ENCODE measurements at places on chromosomes 3 and 15.

- DNase-seq, result no peak
Measured at GRCh38 chr3:9278498-9278897, 29.1 kb upstream of the SRGAP3 start.

DNA sequence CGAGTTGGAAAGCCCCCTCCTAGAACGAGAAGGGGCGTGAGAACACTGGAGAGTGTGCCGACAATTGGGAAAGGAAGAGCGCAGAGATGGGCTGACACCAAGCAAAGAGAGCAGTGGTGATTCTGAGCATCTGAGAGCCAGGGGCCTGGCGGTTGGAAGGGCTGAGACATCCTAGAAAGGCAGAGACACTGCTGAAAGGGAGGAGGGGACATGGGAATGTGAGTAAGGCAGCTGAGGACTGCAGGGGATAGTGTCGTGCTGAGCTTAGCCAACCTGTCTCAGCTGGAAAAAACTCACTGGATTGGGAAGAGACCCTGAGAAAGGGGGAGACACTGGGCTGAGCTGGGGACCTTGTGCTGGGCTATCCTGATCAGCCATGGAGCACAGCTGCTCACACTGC lies 58.1 kb upstream of the SLC6A6 start:
- DNase-seq, result peak; percentile 81

DNA sequence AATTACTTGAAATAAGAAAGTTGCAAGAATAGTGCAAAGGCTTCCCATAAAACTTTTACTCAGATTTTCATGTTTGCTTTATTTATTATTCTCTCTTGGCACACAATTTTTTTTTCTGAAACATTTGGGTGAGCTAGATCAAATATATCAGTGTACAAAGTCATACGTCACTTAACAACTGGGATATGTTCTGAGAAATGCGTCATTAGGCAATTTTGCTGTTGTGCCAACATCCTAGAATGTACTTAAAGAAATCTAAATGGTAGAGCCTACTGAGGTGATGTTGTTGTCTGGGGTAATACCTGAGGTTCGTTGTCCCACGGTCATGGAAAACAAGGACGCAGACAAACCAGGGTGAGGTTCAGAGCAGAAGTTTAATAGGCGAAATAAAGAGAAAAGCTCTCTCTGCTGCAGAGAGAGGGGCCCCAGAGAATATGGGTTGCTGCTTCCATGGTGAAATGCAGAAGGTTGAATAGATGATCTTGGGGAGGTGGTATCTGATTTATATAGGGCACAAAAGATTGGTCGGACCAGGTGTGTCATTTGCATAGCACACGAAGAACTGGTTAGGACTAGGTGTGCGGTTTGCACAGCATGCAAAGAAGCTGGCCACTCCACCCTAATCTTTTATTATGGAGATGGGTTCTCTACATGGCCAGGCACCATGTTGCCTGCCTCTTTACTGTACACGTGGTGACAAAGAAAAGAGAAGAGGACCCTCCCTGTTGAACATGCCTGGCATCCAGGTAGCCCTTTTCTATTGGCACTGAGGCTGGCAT lies 8.8 kb upstream of the GRAMD1C start:
- no peak for DNase-seq

DNA sequence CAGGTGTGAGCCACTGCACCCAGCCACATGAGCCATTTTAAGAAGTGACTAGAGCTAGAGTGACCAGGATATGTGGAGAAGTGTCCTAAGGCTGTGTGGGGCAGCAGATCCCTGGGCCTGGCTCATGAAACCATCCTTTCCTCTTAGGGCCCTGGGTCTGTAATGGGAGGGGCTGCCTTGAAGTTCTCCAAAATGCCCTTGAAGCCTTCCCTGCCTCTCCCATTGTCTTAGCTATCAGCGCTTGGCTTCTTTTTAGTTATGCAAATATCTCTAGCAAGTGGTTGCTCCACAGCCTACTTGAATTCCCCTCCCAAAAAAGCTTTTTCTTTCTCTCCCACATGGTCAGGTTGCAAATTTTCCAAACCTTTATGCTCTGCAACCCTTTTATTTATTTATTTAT lies 112.4 kb upstream of the SPATA16 start:
- peak; percentile 36 for DNase-seq

DNA sequence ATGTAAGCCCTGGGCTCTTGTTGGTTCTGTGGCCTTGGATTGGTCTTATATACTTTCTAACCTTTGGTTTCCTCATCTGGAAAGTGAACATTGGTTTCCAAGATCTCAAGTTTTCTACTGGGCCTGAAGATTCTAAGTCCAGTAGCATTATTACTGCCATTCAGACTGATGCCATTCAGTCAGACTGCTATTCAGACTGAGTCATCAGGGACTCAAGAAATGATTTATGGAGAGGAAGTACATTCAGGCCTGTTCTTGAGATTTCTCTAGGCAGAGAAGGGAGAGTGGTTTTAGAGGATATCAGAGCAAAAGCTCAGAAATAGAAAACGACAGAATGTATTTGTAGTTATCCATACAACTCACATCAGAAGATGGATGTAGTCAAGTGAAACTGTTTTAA lies 557.2 kb downstream of the NR2F2 start:
- DNase-seq, result no peak

GRCh38 chr3:175445741-175446140 lies 586.6 kb downstream of the NAALADL2 start:
- no peak for DNase-seq

DNA sequence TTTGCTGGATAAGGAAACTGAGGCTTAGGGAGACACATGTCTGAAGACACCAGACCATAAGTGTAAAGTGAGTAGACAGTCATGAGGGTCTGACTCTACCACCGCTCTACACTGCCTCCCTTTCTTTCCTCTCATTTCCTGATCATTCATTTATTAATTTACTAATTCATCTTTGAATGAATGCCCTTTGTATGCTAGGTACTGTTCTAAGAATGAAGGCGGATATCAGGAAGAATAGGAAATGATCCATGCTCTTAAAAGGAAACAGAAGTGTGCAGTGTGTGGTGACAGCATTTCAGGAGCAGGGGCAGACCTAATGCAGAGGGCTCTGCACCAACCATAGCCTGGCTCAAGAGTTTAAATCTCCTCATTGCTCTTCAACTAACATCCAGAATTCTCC lies 31.8 kb upstream of the PSMD6 start:
- no peak for DNase-seq

DNA sequence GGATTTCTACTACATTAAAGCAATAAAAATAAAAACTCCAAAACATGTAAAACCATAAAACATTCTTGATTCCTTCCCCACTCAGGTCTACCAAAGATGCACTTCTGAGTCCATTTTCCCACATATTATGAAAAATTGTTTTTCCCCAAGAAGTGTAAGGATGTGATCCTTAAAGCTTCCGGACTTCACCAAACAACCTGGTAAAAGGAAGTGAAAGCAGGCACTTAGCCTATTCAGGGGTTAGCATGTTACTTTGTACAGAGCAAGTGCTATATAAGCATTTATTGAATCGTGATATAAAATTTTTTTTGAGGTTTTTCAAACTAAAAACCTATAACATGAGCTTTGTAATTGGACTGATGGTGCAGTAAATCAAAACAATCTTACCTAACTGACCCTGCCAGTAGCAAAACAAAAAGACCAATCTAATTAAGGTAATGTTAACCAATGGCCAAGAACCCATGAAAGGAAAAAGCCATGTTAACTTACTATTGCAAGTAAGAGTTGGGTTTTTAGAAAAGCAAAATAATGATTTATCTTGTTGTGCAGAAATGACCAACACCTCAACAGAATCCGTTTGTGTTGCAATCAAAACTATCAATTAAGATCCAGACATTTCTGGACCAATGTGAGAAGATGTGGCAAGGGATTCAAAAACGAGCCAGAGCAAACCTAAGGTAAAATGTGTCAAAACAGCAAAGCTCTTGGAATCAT lies 1.8 kb downstream of the SETD2 start:
- DNase-seq, result no peak

DNA sequence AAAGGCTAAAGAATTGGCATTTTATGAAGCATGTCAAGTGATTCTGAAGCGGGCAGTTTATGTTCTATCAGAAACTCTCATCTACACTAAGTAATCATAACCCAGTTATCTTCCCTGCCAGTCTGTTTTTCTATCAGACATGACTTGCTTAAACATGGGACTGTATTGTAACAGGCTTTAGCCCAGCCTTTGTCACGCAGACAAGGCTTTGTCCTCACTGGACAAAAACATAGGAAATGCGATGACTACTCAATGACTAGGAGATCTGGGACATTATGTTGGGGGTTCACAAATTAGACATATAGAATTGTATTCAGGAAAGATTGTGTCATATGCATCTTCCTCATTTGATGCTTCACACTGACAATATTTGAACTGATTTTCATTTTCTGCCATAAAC lies 115.5 kb downstream of the GADL1 start:
- no peak for DNase-seq

- DNase-seq, result no peak
Measured at GRCh38 chr3:103873021-103873420, 1438.2 kb downstream of the ZPLD1 start.

DNA sequence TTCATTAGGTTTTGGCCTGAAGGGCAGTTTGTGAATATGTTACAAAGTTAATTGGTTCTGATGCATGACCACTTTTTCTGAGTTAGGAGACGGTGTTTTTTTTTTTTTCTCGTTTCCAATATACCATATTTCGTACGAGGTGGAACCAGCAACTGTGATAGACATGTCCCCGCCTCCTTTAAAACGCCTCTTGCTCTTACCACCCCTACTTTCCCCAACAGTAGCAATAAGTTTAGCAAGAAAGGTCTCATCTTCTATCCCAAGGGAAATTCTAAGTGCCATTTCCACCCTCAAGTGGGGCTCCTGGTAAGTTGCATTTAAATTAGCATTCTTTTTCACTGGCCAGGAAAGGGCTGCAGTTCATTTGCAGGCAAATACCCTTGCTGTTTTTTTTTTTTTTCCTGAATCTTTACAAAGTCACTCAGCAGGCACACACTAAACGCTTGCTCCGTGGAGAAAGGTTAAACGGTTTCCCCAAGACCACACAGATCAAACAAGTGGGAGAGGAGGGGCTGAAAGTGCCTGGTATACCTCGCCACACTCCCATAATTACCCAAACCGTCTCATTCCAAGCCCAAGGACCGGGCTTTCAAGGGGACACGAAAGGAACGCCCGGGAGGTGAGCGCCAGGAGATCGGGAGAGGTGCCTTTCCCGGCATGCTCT lies 39.5 kb upstream of the MGA start:
- DNase-seq, result no peak

DNA sequence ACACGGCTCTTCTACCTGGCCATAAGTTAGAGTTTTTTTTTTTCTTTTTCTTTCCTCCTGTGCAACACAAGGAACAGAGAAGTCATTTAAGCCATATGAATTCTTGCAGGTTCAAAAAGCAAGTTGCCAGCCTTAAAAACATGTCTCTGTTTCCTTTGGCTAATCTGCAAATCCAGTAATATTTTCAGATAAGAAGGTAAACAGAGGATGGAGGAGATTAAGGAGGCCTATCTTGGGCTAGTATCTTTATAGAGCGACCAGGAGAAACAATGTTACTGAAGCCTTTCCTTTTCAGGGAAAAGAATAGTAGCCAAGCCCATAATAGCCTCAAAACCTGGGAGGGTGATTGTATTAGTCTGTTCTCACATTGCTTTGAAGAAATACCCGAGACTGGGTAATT lies 20.9 kb upstream of the LMCD1 start:
- DNase-seq, result no peak

GRCh38 chr3:42025370-42026138 lies 63.7 kb upstream of the ULK4 start:
- peak; percentile 95 for DNase-seq

DNA sequence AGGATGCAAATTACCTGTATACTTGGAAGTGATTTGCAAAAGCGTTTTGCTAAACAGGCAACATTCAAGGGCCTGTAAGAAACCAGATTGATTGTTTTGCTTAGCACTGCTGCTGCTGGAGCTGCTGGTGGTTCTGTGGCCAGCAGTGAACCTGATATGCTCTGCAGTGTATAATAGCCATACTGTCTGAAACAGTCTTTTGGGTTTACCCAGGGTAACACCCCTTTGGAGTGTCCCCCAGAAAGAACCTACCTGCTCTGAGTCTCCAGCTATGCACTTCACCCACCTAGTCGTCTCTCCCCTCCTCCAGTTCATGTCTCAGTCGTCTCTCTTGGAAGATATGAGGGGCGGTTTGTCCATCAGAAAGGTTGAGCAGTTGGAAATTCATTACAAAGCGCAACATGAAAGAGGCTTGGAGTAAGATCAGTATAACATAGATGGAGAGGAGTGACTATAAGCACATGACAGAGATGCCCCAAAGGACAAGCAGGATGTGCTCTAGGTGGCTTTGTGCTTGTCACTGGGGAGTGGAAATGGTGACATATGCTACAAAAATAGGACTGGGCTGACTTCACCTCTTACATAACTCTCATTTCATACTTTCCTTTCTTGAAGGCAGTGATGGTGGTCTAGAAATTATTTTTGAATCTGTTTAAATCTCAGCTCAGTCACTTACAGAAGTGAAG lies 3.8 kb downstream of the MKRN2 start:
- DNase-seq, result no peak

DNA sequence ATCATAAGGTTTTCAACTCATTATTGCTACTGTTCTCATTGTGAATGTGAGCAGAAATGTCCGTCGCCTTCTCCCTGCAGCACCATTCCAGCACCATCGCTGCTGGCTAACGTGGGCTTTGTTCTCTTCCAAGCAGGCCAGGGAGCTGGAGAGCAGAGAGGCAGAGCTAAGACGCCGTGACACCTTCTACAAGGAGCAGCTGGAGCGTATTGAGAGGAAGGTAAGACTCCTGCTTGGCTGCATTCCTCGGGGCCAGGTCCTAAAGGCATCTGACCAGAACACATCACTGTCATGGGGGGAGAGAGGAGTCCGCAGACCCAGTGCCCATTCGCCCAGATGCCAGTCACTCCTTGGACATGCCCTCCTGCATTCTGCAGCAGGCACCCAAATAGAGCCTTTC lies 130.4 kb upstream of the PLXNA1 start:
- DNase-seq, result peak; percentile 86

GRCh38 chr3:133366921-133367320 lies 32.9 kb upstream of the BFSP2 start:
- no peak for DNase-seq

DNA sequence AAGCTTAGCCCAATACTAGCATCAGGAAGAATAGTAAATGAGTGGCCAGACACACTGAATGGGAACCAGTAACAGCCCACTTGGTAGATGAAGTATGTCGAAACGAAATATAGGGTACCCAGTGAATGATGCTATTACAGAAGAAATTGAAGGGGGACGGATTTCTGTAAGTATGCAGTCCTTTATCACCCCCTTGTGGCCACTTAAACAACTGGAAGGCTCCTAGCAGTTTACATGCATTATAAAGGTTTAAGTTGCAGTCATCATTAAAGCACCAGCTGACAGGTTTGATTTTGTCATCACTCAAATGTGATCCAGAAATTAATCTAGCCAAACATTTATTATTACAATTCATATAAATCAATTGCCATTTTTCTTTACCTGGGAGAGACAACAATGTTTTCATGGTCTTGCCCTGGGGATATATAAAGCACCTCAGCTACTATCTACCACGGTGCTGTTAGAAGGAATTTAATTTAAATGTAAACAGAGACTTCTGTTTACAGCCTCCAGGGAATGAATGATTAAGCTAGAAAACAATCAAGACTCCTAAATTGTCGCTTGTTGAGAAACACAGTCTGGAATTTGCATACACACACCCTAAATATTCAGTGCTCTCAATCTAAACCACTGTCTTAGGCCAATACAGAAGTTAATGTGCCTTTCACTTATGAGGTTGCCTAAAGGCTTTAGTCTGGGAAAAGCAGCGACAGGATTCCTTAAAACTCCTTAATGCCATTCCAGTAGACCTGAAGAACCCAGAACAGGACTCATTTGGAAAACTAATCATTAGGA lies 7.8 kb downstream of the EIF1B start:
- DNase-seq, result peak; percentile 62

GRCh38 chr3:128051459-128051836 lies 789 bp upstream of the SEC61A1 start:
- no peak for DNase-seq

GRCh38 chr3:83873550-83873949 lies 1085.2 kb upstream of the CADM2 start:
- DNase-seq, result no peak

All from ELF-1 (cell line).